ENCODE measurements at places on chromosomes 12 and 14. TPM values are rescaled to one million over a fixed set of nuclear protein-coding genes. Genes with fewer than 3 reads are reported as not detected.

- DNase-seq, result no peak
Measured at GRCh38 chr14:99094901-99095300, 177.1 kb downstream of the BCL11B start.

GRCh38 chr12:63982604-63983295 lies 138.2 kb downstream of the SRGAP1 start:
- DNase-seq, result no peak

GRCh38 chr12:105457026-105457425 lies 126.5 kb downstream of the C12orf75 start:
- DNase-seq, result no peak

DNA sequence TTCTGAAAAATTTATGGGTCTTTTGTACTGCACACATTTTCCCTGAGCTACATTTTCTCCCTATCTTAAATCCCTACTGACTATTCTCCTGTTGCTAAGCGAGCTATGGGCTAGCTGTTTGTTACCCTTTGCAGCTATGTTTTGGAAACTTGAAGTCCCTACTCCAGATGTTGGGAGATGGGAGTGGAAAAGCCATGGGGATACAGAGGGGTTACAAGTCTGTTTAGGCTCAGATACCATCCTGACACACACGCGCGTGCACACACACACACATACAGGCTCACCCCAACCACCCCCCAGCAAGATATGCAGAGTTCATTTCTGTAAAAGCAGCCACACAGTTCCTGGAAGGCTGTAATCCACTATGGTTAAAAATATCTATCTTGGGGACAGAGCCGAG lies 15.8 kb downstream of the ATP5MC2 start:
- DNase-seq, result no peak

DNA sequence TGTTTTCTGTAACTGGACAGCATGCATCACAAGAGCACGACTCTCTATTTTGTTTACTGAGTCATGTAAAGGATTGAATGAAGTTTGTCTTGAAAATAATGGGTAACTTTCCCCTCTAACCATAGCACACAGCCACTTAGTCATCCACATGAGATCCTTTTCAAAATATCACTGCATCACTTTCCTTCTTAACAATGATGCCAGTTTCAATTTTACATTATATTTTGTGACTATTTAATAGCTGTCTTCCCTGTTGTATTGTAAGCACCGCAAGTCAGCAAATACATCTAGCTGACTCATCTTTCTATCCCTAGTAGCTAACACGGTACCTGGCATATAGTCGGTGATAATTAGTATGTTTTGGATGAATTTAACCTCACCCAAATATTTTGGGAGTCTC lies 83.3 kb upstream of the PPM1H start:
- no peak for DNase-seq

Gene RDH11
- 7.7 TPM for polyA plus RNA-seq

Data from psoas muscle (tissue), 8 donors.